ENCODE measurements at places on chromosomes 11 and 22.

DNA sequence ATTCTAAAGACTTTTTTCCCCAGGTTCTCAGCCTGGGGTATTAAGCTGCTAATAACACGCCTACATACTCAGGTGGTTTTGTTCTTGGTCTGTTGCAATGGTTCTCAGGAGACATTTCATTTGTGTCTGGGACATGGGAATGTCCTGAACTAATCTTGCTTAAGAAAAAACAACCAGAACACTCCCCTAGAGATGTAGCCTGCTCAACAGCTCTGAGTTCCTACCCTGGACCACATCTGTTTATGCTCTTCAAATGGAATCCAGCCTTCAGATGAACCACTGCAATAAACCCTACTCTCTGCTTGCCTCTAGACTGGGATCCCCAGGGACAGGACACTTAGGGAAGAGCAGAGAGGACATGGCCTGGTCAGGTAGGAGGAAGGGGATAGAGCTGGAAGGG is 29.9 kb downstream of the RELT start:
- no peak for DNase-seq

- DNase-seq: no peak
These were observed 9.0 kb upstream of the CDC42EP2 start for GRCh38 chr11:65305501-65306268.

DNA sequence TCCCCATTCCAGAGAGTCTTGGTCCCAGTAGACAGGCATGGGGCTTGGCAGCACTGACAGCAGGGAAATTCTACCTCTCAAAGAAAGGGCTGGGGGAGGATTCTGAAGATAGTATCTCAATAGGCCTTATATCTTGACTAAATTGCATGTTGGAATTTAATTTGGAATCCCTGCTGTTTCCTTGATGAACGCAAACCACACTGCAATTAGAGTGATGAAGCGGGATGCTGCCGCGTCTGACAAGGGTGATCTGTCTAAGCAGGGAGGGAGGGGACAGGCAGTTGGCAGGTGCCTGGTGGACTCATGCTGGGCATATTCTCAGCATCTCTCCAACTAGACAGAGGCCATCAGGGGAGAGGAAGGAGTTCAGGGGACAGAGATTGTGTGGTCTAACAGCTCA is 48.4 kb downstream of the COMMD9 start:
- no peak for DNase-seq

DNA sequence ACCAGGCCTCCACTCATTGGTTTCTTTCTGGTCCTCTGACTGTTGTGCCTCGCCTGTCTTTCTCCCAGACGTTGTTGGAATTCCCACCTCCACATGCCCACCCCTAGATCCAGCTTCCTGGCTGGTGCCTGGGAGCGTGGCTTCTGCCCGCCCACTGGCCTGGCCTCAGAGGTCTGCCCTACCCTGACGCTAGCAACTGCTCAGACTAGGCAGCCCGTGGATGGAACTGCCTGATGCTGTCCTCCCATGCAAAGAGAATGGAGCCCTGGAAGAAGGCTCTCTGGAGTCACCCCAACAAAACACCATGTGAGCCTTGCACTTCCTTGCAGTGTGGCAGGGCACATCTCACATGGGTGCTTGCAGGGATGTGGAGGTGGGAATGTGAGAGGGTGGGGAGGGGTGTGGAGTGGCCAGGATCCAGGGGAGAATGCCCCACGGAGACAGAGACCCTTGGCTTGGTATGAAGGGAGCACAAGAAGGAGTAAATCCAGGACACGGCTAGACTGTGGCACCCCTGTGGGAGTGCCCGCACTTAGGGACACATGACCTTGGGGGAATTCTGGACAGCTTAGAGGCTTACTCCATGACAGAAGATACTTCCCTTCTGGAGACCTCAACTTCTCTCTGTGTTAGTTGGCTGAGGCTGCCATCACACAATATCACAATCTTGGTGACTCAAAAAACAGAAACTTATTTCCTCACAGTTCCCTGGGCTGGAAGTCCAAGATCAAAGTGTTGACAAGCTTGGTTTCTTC is 22.5 kb upstream of the ADA2 start:
- DNase-seq: no peak

GRCh38 chr22:30559889-30560288 is 13.3 kb upstream of the SEC14L6 start:
- no peak for DNase-seq

DNA sequence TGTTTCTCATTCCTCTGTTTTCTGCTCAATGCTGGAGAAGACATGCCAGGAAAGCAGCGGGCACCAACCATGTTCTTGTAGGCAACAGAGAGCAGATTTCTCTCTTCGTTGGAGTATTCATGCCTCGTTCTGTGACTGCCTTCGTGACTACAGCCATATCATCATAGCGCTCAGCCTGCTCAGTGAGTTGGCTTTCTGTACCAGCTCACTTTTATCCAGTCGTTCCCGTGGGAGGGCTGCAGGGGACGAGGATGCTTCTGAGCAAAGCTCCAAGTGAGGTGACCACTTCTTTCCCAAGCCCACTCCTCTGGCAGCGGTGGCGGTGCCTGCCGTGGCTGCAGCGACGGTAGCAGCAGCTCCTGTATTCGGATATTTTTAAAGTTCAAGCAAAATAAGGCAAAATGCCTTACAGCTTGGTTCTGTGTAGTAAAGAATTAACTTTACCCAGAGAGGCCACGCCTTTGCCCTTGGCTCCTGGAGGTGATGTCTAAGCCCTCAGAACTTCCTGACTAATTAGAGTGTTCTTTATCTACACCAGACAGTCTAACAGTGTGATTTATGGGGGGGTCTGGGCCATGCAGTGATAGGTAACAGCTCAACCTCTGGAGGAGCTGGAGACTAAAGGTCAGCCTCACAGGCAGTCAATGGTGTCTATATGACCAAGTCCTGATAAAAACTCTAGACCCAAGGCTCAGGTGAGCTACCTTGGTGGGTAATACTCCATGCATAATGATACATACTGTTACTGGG is 35.3 kb downstream of the LDHAL6A start:
- DNase-seq: no peak

GRCh38 chr22:46976143-46976542 is 213.7 kb downstream of the TBC1D22A start:
- DNase-seq: no peak

DNA sequence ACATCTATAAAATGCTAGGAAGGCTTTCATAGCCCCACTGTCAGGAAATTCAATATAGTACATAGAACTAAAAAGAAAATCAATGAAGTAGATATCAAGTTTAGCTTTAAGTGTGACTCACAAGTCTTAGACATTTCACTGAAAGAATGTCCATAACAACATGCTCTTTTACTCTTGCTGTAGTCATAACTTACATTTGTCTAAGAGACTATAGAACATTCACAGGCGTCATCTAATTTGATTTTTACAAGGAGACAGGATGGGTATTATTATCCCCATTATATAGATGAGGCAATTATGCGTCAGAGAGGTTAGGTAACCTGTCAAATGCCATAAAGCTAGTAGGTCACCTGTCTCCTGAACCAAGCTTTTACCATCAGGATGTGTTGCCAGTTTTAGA is 36.9 kb downstream of the BDNF start:
- no peak for DNase-seq

DNA sequence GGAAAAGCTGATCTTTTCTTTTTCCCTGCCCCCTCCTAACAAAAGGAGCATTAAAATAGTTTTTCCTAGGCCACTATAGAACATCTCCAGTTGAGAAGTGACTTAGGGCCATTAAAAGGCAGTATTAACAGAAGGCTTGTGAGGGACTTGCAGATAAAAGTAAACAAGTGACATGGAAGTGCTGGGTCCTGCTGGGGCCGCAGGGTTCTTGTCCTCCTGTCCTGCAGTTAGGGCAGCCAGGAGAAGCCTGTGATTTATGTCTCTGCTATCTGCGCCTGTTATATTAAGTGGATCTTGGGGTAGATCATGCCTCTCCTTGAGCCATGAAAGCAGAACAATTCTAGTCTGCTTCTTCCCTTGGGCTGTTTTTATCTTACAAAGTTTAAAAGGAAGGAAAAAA is 271.4 kb upstream of the C11orf87 start:
- no peak for DNase-seq

- DNase-seq: no peak
These were observed 43.2 kb downstream of the ARHGAP42 start for GRCh38 chr11:100730266-100730665.

- no peak for DNase-seq
These were observed 3.7 kb downstream of the TPBGL start for GRCh38 chr11:75244052-75244814.

DNA sequence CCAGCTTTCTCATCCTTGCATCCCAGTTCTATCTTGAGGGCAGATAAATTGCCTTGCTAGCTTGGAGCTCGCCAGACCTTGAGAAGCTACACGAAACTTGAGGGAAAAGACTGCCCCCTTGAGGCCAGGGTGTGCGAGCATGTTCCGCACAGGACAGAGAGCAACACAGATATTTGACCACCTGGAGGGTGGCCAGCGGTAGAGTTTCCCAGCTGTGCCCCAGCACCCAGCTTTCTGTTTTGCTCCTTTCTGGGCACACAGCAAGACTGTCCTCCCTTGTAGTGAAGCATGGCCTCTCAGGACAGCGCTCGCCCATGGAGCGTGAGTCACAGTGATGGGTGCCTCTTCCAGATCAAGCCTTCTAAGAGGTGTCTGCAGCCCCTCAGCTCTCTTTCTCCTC is 23.5 kb downstream of the SPATA19 start:
- DNase-seq: peak; percentile 70

GRCh38 chr22:17158176-17158567 is 905 bp downstream of the HDHD5 start:
- DNase-seq: no peak

GRCh38 chr22:48061726-48062125 is 1299.3 kb downstream of the TBC1D22A start:
- DNase-seq: no peak

DNA sequence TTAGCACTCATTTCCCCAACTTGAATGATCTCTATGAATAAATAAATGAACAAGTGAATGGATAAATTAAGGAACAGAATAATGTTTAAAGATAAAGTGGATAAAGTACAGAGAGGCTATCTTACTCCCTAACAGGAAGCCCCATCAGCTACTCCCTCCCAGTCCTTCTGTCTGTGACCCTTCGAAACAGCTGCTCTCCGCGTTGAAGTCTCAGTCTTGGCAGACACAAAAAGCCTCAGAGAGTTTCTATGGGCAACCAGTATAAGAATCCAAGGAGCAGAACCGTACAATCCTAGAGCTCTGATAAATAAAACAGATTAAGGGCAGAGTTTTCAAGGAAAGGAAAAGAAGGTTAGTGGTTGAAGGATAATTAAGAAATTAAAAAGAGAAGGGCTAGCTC is 35.0 kb downstream of the GUCY1A2 start:
- DNase-seq: no peak

GRCh38 chr11:65961267-65962140 is at the start of gene SART1:
TSS of gene SART1 (plus strand) at chr11:65961734. CDS start at chr11:65961781, 47 bp downstream.
- DNase-seq: peak; percentile 100

DNA sequence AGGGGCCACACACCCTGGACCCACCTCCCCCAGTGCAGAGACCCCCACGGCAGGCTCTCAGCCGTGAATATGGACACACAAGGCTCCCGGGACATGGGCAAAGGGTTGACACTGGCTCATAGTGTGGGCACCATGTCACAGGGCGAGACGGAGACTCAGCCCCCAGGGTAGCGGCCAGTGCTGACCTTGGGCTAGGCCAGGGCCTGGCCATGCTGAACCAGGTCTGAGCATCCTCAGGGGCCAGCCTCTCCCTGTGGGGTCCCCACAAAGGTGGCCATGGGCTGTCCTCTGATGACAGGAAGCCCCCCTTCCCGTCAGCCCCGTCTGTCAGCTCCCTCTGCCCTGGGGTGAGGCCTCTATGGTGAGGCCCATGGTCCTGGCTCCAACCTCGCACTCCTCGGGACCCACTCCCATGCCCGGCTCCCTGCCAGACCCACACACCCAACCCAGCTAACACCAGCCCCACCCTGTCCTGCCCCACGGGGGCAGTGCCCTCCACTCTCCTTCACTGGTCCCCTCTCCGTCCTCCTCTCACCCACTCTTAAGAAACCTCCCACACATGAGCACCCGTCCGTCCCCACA is 19.0 kb upstream of the PRODH start:
- no peak for DNase-seq

DNA sequence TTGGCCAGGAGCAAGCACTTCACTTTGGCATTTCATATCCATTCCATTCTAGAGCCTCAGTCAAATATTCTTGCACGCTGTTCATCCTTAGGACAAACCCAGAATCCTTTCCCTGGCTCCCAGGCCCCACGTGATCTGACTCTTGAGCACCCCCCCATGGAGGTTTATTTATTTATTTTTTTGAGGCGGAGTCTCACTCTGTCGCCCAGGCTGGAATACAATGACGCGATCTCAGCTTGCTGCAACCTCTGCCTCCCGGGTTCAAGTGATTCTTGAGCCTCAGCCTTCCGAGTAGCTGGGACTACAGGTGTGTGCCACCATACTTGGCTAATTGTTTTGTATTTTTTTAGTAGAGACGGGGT is 12.7 kb upstream of the TSGA10IP start:
- DNase-seq: peak; percentile 61

DNA sequence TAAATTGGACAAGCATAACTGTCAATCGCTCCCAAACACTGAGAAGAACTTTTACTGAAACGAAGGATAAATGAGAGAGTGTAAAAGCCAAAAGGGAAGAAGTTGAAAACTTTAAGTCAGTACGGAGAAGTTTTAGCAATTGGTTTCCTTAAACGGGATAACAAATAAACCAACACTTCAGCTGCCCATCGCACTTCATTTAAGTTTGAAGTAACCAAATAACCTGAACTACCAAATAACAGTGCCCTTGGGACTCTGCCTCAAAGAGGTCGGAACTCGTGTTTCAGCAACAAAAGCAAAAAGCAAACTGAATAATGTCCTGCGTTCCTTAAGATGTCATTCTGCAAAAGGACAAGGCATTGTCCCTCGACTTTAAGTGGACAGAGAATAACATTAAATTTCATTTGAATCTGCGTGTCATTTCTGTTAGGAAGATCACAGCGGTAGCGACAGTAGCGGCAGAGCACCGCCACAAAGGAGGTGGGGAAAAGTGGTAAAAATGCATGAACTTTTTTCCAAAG is 127.0 kb upstream of the C11orf58 start:
- DNase-seq: no peak

DNA sequence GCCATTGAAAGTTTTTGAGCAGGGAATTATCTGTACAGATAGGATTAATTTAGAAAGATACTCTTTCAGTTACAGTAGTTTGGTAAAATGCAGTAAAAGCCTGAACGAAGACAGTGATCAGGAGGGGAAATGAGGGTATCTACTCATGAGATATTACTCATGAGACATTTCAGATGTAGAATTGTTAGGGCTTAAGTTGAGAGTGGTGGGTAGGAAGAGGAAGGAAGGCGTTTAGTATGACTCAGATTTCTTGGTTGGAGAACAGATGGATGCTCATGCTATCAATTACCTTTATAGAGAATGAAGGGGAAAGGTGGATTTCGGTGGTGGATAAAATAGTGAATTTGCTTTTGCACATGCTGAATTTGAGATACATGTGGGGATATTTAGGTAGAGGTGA is 15.8 kb downstream of the CCDC81 start:
- no peak for DNase-seq

Data from hematopoietic multipotent progenitor cell treated with erythropoietin and hydrocortisone succinate and interleukin-3 and kit ligand, for 6 days (in vitro differentiated cells).